ENCODE measurements at places on chromosomes 3 and 15. TPM values are rescaled to one million over a fixed set of nuclear protein-coding genes. Genes with fewer than 3 reads are reported as not detected.

The PRKCI gene
- total RNA-seq = 24.7 TPM

The SH2D7 gene
- total RNA-seq = not detected

The MTFMT gene
- total RNA-seq = 22.0 TPM

The SPATA12 gene
- total RNA-seq = not detected

The CCR2 gene
- total RNA-seq = 3.3 TPM

The SYNPR gene
- not detected for total RNA-seq

GRCh38 chr3:174247687-174248152 is 611.4 kb upstream of the NAALADL2 start:
- no peak for DNase-seq

DNA sequence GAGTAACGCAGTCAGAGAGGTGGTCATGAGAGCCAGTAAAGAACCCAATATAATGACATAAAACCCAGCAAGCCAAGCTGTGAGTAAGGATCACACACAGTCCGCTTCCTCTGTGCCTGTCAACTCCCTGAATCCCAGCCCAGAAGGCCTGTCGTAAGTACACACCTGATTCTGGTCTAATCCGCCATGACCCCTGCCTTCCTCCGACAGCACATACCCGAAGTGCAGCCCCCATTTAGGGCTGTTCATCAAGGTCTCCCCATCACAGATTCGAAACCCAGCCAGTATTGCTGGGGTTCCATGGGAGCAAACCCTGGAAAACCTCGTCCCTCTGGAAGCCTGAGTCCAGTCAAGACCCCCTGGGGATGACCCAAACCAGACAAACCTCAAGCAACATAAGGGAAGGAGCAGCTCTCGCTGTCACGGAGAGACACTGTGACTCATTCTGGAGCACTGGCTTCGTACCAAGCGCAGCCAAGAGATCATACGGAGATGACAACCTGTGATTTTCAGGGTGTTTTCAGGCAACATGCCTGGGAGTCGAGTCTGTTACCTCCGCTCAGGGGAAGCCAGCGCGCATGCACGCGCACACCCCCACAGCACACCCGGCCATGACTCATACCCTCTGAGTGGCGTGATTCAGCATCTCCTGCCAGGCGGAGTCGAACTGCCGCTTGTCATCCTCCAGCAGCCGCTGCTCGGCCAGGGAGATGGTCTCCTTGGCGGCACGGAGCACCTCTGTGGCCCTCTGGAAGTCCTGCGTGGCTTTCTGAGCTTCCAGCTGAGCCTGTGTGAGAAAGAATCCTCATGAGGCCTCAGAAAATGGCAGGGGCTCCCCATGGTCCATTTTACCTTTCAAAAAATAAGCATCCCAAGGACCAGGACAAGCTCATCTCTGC is 63.0 kb downstream of the SH3BP5 start:
- peak; percentile 75 for DNase-seq

DNA sequence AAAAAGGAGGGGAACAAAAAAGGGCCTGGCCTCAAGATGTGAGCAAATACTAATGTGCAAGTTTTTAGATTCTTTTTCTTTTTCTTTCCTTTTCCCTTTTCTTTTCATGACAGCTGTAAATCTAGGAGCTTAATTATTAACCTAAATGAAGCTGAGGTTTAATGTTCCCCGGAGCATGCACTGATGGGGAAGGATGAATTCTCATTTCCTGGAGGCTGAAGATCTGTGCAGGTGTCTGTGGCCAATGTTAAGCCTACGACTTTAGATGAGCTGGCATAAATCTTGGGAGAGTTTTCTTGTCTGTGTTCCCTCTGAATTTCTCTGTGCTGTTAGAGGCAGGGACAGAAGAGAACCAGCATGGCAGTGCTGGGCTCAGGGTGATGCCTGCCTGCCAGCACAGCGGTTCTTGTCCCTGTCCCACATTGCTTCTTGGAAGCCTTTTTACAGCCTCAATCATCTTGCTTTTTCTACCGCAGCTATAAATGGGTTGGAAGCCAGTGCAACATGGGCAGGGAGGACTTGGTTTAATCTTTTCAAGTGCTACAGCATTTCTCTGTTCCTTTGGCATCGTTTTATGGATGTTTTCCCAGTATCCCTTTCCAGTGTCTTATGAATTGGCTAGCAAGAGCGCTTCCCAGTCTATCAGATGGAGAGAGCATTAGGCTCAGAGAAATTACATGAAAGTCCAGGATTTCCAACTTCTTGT is 119.1 kb downstream of the ATG7 start:
- no peak for DNase-seq

GRCh38 chr15:74179101-74179841 is 5.8 kb downstream of the ISLR start:
- no peak for DNase-seq

DNA sequence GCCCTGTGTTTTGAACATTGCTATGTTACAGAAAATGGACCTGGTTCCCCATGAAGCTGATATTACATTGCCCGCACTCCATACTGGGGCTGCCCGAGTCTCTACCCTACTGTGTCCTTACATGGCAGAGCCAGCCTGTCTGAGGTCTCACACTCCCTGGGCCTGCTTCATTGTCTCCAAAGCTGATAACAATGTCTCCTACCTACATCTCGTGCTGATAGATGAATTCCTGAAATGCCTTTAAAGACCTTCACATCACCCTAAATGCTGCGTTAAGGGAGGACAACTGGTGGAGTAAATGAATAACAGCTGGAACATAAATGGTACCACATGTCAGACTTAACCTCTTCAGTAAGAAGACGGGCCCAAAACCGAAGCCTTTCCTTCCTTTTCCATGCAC is 62.9 kb upstream of the PTX3 start:
- no peak for DNase-seq

GRCh38 chr15:96200357-96200967 is 130.0 kb upstream of the NR2F2 start:
- no peak for DNase-seq

GRCh38 chr3:113276751-113277080 is 65.4 kb downstream of the BOC start:
- no peak for DNase-seq

GRCh38 chr15:83458381-83458780 is 11.2 kb downstream of the SH3GL3 start:
- DNase-seq = no peak

- no peak for DNase-seq
Observed at GRCh38 chr15:57237301-57237642, 139.0 kb upstream of the CGNL1 start.

- no peak for DNase-seq
Observed at GRCh38 chr3:48555949-48556795, 431 bp downstream of the PFKFB4 start.

DNA sequence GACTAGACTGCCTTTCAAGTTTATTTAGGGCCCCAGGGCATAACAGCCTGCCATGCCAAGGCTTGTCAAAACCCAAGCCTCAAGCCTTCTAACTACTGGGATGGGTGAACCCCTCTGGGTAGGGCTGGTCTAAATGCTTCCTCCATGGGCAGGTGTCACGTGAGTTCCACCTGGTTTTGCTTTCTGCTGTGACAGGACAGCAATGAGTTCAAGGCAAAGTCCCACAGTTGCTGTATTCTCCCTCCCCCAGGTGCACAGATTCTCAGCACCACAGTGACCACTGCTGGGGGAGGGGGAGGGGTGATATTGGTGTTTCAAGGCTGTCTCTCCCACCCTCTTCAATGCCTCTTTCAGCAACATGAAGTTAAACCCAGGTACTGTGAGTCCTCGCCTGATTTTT is 46.9 kb upstream of the UBE2Q2 start:
- no peak for DNase-seq

DNA sequence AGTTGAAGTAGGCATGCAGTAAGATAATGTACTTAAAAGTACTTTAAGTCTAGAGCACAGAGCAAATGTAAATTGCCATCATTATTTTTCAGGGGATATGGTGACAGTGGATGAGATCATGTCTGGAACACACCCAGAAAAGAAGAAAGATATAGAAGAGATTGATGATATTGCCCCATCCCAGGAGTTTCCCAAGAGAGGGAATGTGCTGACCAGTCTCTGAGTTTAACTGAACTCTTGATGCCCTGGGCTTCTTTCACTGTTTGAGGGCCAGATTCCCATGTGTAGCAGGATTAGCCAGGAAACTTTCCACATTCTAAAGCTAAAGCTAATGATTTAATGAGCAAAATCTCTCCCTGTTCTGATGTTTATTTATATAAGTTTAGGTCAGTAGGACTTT is 366.8 kb upstream of the UMPS start:
- DNase-seq = no peak

- DNase-seq = no peak
Observed at GRCh38 chr15:75307778-75308390, 25.2 kb downstream of the GOLGA6D start.

DNA sequence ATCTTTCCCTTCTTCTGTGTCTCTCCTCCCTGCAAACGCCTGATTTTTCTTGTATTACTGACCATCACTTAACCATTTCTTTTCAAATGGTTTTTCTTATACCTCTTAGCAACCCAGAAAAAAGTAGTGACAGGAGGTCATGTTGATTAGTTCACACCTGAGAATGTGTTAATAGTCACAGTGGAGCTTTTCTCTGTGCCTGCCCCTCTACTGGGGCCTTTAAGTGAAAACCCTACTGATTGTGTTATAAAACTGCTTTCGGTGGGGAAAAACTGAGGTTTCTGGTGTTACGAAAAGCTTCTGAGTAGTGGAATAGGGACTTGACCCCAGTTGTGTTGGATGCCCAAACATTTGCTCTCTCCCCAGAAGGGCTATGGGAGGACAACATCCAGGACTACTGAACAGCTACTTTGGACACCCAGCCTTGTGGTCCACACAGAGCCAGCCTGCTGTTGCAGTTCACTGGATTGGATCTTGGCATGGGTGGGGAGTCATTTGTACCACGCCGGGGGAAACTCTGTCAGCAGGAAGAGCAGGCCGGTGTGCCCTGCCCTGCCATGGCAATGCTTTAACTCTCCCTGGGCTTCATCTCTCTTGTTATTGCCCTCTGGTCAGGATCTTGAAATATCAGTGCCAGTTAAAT is 10.3 kb downstream of the GPR87 start:
- DNase-seq = no peak

- DNase-seq = no peak
Observed at GRCh38 chr3:121658716-121659435, 1.8 kb downstream of the HCLS1 start.

DNA sequence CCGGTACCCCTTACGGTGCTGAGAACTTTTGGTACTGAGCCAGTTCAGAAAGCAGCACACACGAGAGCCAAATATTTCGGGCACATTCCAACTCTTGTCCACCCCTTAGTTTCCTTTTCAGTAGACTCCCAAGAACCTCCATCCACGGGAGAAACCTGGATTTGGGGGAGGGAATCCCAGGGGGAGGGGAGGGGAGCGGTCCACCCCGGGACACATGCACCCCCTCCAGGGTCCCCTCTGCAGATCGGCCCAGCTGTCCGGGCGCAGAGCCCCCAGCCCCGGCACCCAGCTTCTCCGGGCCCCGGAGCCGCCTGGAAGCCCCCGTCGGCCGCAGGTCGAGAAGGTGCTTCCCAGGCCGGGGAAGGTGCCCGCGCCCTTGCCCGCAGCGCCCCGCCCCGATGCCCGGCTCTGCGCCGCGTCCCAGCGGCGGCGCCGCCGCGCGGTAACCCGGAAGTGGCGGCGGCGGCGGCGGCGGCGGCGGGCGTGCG is 455 bp upstream of the ABHD17C start:
- DNase-seq = no peak

DNA sequence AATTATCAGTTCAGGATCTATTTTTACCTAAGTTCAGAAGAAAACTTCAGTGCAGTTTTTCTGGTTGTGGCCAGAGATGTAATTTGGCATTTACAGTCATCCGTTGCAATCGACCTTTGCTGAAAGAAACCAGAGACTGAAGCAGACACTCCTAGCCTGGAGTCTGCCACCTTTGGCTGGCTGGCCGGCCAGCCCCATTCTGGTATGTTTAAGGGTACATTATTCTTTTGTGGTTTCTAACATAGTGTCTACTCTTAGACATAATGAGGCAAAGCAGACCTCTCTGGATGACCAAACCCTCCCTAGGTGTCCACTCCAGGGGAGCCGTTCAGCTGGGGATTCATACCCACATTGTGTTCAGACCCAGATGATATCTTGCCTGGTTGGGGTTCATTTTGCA is 275.9 kb upstream of the TPM1 start:
- no peak for DNase-seq

DNA sequence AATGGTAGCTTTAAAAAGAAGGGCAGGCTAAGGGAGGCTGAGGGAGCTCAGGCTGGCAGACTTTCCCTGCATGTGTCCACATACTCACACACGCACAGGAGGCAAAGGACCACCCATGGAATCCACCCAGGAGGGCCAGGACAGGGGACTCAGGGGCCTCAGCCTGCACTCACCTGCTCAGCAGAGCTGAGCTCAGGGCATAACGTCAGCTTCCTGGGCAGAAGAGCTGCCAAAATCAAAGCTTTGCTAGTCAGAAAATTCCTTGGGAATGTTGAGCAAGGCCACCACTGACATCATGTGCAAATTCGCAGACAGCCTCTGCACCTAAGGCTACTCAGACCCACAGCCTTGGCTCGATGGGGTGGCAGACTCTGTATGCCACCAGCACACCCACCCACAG is 16.4 kb upstream of the ALAS1 start:
- DNase-seq = no peak

- no peak for DNase-seq
Observed at GRCh38 chr3:195458316-195458717, 15.5 kb upstream of the ACAP2 start.

- no peak for DNase-seq
Observed at GRCh38 chr15:65066001-65066634, 1.7 kb downstream of the RASL12 start.

DNA sequence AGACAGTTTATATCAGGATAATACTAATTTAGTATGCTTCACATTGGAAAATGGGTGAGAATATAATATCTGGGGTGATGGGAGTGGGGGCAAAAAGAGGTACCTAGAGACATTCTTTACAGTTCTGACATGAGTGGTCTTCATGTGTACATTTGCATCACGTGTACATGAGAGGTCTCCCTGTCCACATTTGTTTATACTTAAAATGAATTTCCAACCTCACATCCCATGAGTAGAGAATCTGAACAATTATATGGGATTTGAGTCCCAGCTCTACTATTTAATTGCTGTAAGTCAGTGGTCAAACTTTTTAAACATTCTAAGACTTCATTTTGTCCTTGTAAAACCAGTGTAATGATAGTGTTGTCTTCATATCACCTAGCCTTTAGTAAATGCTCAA is 408.4 kb downstream of the NAALADL2 start:
- DNase-seq = no peak

DNA sequence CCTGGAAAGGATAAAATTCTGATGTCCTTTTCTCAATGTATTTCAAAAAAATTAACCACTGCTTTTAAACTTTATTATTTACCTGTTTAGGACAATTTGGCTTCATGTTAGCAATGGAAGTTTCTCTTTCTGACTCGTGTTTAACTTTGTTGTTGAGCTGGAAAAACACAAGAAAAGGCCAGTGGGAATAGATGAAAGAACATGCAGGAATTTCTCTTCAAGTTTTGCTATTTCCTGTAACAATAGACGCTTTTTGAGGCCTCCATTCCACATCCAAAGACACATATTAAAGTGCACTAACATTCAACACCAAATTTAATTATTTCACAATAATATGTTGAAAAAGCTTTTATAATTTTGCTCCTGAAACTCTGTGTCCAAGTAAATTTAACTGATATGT is 9.7 kb downstream of the RBMS3 start:
- no peak for DNase-seq
